GM12878 (cell line): ENCODE measurements at places on chromosomes 12 and 14. TPM values are rescaled to one million over a fixed set of nuclear protein-coding genes. Genes with fewer than 3 reads are reported as not detected.
A peak's percentile ranks its signal among the peaks of the same experiment; 100 is the strongest.

DNA sequence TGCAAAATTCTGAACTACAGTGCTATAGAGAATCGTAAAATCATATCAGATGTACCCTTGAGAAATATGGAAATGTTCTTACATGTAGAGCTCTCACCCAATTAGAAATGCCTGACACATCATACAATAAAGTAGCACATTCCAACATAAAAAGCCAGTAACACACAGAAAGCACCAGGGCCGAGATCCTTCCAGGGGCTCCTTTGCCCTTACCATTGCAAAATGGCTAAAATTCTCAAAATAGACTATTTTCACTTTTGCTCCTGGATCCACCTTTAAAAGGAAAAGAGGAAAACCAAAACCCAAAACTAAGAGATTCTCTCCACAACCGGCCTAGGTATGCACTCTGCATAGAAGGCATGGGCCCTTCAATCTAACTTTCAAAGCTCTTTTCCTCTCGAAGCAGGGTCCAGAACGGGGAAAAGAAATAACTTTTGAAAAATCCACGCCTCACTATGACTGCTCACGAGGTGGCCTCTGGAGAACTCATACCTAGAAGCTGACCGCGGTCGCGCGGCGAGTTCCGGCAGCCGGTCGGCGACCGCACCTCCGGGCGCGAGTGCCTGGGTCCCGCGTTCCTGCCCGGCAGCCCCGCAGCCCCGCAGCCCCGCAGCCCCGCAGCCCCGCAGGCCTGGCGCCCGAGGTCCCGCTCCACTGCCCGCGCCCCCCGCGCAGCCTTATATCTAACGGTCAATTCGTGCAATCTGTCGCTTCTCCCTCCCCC, 2.7 kb downstream of the OTX2 start:
- DNase-seq, result no peak

- DNase-seq, result no peak
Observed at GRCh38 chr12:54020591-54021405, 7.4 kb upstream of the HOXC6 start.

- peak; percentile 94 for DNase-seq
Observed at GRCh38 chr12:11780521-11781101, 131.1 kb downstream of the ETV6 start.

- DNase-seq, result peak; percentile 15
Observed at GRCh38 chr14:24798911-24799462, 165.0 kb upstream of the GZMB start.

- DNase-seq, result no peak
Observed at GRCh38 chr14:23365732-23366425, 907 bp upstream of the EFS start.

GRCh38 chr14:74474376-74474775, 18.7 kb downstream of the NPC2 start:
- DNase-seq, result no peak

GRCh38 chr12:56877195-56878009, 56.8 kb downstream of the SDR9C7 start:
- DNase-seq, result no peak

DNA sequence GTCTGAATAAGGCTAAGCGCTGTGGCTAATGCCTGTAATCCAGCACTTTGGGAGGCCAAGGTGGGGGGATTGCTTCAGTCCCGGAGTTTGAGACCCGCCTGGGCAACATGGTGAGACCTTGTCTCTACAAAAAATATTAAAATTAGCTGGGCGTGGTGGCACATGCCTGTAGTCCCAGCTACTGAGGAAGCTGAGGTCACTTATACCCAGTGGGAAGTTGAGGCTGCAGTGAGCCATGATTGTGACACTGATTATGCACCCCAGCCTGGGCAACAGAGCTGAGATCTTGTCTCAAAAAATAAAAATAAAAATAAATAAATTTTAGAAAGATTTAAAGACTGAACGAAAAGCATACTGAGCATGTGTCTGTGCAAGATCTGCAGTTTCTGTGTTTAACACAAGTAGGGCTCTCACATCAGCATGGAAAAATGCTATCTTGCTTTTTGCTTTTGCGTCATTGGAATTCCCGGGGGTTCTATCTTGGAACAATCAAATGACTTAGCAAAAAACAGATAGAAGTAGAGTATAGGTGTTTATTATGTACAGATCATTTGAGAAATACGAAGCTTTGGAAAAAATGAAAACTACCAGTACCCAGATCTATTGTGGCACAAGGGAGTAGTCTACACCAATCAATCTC, 161.9 kb downstream of the CAPZA3 start:
- DNase-seq, result no peak

- peak; percentile 21 for DNase-seq
Observed at GRCh38 chr14:55762595-55763232, 182.7 kb downstream of the KTN1 start.

DNA sequence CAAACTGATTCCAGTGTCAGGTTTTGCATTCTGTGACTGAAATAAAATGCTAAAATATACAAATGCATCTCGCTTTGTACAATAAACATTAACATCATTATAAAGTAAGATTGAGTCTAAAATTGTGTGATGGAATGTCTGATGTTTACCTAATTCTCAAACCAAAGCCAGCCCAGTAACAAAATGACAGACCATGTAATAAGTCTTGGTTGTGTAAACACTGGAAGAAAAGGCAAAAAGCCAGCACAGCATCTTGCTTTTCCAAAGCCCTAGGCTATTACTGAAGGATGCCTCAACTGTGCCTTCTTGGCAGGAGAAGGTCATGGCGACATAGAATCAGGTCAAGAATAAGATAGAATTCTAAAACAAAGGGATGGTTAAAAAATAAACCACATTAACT, 169.6 kb downstream of the EGLN3 start:
- DNase-seq, result no peak

Gene CLEC2A
- not detected in 2 replicates for polyA plus RNA-seq

Gene GTF2A1
- 2.2 and 2.9 TPM in 2 replicates for polyA plus RNA-seq

Gene LYZ
- polyA plus RNA-seq, result not detected in 2 replicates

Gene ZDHHC22
- polyA plus RNA-seq, result 0.06 TPM in 1 of 2 replicates, not detected in the other

Gene GLIPR1L1
- polyA plus RNA-seq, result 0.47 TPM in 1 of 2 replicates, not detected in the other

Gene LRRC9
- not detected in 2 replicates for polyA plus RNA-seq

Gene USP15
- 95.5 and 99.4 TPM in 2 replicates for polyA plus RNA-seq
